T-helper 22 cell (primary cell): ENCODE measurements at places on chromosomes 16 and 17.

DNA sequence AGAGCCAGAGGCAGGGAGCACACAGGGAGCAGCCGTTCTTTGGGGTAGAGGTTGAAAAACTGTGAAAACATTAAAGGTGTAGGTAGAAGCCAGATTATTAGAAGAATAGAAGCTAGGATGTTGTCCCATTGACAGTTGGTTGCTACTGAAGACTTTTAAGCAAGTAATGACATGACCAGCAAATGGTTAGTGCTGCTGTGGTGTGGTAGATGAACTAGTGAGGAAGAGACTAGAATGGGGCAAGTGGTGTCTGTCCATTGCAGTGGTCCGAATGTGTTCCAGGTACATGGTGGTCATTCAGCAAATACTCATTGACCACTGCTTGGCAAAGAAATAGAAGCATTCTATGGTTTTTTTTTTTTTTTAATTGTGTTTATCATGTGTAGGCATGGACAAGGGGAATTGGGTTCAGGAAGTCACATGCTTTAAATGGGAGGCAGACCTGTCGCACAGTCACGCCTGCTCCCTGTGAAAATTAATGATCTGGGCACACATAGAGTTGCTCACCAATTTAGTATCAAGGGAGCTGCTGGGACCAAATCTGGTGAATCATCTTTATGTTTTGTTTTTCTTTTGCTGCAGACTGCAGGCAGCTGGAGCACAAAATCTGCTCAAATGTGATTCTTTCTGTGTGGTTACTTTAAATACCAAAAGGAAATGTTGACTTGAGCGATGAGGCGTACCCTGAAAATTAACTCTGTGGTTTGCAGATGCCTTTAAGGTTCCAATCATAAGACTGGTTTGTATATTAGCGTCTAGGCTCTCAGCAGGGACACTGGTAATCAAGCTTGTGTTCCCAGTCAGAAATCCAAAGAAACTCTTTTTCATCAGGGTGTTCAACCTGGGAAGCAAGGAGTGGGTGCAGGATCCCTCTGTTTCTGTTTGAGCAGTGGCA is 30.7 kb downstream of the YPEL2 start:
- peak; percentile 15 for DNase-seq

GRCh38 chr17:39599004-39599664 is 8.6 kb downstream of the NEUROD2 start:
- no peak for DNase-seq

- DNase-seq = peak; percentile 37
Observed at GRCh38 chr16:30615358-30616091, 5.3 kb upstream of the ZNF689 start.

GRCh38 chr17:27367121-27367981 is 73.4 kb downstream of the WSB1 start:
- DNase-seq = no peak

DNA sequence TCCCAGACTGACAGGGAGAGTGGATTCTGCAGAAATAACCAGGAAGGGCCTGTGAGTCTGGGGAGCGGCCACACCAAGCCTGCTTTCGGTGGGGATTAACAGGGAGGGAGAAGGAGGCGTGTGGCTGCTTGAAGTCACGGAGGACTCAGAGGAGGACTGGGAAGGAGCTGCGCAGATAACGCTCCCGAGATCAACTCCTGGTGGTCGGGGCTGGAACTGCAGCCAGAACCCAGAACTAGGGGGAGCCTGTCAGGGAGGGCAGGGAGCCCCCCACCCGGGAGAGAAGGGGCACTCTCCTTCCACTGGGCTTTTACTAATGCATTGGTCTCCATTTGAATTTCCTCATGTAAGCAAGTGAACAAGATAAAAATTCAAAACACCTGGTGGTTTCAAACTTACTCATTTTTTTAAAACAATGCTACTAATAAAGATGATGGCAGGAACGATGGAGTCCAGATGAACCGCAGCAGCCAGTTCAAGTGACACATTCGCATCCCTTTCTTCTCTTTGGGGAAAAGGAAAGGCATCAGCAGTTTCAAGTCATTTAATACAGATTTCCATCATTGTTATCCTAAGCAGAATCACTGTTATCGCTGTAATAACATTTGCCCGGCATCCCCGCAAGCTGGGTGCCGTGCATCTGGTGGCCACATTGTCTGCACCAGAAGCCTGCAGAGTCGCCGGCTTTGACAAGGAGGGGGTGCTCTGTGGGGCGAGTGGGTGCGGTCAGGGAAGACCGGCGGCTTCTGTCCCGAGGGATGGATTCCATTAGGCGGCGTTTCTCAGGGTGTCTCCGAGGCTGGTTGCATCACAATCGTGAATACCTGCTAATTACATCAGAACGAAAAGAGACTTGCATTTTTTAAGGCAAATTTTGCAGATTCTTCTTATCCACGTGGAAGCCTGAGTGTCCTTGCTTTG is 183.0 kb downstream of the FOXL1 start:
- no peak for DNase-seq
